AG09309 (cell line): ENCODE measurements at places on chromosomes 5 and 9.

DNA sequence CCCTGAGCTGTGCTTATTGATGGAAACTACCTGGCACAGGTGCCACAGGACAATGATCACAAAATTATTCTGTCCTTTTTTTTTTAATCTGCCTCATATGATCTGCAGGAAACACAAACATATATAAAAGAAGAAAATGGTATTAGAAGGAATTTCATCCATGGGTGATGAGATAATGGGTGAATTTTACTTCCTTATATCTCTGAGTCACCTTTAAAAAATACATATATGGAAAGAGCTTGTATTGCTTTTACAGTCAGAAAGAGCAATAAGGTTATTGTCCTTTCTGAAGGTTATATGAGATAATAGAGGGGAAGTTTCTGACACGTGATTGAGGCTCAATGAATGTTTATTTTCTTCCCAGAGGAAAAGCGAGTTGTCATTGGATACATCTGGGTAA is 31.6 kb downstream of the NEURL1B start:
- no peak for DNase-seq

- DNase-seq: peak; percentile 66
Measured at GRCh38 chr9:38036359-38037084, 32.5 kb downstream of the SHB start.

- no peak for DNase-seq
Measured at GRCh38 chr9:8778356-8778755, 978.8 kb upstream of the DMAC1 start.

GRCh38 chr5:152505442-152506042 is 100.5 kb upstream of the NMUR2 start:
- peak; percentile 14 for DNase-seq

- no peak for DNase-seq
Measured at GRCh38 chr5:56302027-56302426, 68.9 kb upstream of the ANKRD55 start.

GRCh38 chr9:114238891-114239875 is 83.7 kb upstream of the ORM1 start:
- DNase-seq: peak; percentile 72

GRCh38 chr5:135367076-135367475 is 32.0 kb downstream of the MACROH2A1 start:
- no peak for DNase-seq

DNA sequence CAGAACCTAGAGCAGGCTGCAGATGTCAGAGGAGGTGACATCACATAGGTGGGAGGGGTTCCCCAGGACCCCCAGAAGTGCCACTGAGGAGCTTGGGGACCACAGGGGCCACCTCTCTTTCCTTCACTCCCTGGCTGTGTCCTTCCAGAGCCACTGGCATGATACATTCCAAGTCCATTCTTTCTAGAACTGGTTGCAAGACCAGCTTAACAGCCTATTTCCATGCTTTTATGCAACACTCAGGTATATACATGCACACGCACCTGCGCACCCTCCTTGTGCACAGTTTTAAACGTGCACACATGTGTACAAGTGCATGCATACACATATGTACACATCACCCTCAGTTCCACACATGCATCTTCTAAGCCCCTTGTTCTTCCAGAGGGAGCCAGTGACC is 39.7 kb downstream of the SLC6A7 start:
- DNase-seq: no peak

- no peak for DNase-seq
Measured at GRCh38 chr9:136196404-136197083, 8.4 kb downstream of the LHX3 start.

DNA sequence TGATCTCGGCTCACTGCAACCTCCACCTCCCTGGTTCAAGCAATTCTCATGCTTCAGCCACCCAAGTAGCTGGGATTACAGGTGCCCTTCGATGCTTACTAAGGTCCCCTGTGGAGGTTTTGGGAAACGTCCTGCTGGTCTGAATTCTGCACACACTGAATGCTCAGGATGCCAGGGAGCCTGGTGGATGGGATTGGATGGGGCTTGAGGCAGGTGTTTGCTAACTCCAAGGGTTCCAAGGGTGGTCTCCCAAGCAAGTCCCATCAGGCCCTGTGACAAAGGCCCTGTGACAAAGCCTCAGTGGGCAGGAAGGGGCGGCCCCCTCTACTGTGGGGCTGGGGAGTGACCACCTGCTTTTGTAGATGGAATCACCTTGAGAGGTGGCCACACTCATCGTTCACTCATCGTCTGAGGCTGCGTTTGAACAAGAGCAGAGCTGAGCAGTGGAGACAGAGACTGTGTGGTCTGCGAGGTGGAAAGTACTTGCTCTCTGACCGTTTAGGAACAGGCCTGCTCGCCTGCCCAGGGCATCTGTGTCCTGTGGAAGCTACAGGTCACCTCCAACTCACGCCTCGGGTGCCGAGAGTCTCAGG is 40.2 kb downstream of the MRPL36 start:
- DNase-seq: no peak

GRCh38 chr5:154205441-154206117 is 15.0 kb downstream of the GALNT10 start:
- DNase-seq: peak; percentile 23

DNA sequence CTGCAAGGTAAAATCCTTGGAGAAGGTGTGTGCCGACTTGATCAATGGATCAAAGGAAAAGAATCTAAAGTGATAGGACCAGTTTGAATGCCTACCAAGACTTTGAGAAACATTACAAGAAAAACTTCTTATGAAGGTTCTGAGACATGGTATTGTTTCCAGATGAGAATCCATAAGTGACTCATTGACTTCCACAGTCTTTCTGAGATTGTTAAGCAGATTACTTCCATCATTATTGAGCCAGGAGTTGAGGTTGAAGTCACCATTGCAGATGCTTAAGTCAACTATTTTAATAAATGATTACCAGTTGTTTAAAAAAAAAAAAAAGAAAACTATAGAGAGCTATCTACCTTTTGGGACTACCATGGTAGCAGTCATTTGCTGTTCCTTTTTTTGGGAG is 7.0 kb downstream of the LNPEP start:
- peak; percentile 24 for DNase-seq

DNA sequence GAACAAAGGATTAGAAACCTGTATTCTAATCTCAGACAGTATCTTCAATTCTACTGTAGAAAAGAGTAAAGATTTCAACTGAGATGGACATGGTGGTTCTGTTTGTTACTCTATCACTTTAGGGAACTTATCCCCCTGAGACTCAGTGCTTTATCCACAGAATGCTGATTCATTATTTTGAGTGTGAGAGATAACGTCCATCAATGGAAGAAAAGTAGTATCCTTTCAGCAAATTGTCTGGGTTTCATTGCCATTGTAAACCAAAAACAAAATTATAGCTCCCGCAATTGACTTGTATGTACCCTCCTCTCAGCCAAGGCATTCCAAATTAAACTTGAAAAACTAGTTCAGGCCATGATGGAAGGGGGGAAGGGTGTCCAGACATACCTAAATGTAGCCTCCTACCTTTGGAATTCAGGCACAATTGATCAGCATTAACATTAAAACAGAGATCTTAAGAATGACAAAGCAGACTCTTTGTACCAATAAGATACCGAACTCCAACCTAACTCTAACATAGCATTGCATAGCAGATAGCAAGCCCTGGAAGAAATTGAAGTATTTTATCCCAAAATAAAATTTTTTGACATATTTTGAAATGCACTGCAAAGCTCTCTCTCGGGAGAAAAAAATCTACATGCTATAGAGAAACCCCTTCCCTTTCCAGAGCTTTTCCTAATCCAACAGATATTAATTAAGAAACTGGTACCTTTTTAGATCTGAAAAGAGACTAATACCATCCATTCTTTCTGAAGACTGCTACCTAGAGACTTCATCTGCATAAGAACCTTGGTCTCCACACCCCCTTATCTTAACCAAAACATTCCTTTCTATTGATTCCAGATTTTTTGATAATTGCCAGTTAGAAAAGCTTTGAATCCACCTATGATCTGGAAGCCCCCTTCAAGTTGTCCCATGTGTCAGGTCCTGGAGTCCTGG is 1055.7 kb downstream of the PTPRD start:
- no peak for DNase-seq

GRCh38 chr9:15531380-15531779 is 20.6 kb upstream of the PSIP1 start:
- no peak for DNase-seq

- DNase-seq: peak; percentile 56
Measured at GRCh38 chr5:53303105-53303504, 177.3 kb upstream of the FST start.

GRCh38 chr9:93237540-93237939 is 53.6 kb downstream of the WNK2 start:
- no peak for DNase-seq

DNA sequence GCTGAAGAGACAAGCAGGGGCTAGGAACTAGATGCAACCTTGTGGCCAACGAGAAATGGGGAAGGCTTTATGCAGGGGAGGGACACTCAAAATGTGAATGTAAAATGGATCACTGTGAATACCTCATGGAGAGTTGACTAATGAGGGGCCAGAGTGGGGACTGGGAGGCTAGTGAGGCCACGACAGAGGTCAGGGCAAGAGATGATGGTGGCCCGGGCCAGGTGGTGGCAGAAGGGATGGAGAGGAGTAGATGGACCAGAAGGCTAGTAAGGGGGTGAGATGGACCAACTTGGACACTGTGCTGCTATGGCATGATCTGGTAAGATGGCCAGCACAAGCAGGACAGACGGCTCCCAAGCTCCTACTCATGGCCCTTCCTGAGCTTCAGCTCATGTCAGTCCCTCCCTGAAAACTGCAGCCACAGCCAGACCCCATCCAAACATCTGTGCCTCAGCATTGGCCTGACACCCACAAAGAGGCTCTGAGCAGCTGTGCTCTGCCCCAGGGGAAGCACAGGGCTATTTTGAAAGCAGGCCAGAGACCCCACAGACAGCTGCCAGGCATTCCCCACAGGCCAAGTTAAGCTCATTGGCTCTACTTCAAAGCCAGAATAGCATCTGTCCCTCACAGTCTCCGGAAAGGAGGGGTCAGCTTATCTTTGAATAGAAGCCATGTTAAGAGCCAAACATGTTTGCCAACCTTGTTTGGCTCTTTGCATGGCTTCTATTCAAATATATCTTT is 22.1 kb downstream of the P4HA2 start:
- no peak for DNase-seq

GRCh38 chr9:89351584-89352300 is 33.4 kb downstream of the SECISBP2 start:
- DNase-seq: no peak

GRCh38 chr5:52751137-52751536 is 36.6 kb upstream of the ITGA1 start:
- no peak for DNase-seq

GRCh38 chr9:137985637-137986071 is 108.1 kb downstream of the CACNA1B start:
- no peak for DNase-seq
